GM03348 (cell line): ENCODE measurements at places on chromosomes 6 and 20.

DNA sequence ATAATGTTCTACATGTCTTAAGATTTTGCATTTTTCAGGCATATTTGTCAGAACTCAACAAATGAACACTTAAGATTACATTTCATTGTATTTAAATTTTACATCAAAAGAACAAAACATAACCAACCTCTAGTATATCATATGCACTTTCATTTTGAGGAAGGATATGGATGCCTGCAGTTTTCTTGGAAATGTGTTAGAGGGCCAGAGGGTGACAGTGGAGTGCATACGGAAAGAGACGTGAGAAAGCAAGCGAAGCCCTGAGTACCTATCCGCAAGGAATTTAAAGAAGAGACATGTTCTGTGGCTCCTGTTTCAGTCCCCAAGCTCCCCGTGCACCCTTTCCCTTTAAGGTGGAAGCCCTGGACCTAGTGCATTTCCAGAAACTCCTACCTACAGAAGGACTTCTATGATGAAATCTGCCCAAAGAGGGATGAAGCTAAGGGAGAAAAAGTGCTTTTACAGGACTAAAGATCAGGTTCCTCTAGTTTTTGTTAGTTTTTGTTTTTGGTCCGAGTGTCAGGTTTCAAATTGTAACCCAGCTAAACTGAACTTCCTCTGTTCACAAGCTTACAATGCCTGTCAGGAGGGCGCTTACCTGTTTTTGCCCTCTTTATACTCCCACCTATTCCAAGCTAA is 38.8 kb downstream of the EZR start:
- no peak for DNase-seq

GRCh38 chr6:55902796-55903195 is 27.4 kb upstream of the BMP5 start:
- no peak for DNase-seq

DNA sequence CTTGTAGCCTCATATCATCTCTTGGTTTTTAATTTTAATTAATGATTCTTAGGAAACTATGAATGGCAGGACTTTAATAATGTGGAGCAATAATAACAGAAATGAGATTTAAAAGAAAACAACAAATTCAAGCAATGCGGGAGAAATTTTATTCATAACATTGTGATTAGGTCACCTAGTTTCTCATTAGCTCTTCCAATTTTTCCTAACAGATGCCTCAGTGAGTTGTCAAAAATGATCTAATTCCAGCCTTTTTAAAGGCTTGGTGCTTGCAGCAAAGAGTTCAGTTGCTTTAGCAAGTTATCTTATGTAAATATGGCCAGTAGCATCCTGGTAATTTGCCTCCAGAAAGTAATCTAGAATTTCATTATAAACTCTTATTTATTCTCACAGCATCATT is 20.4 kb downstream of the PDE7B start:
- DNase-seq = peak; percentile 49

GRCh38 chr6:166697113-166697512 is 70.1 kb upstream of the RPS6KA2 start:
- DNase-seq = no peak

- DNase-seq = no peak
Measured at GRCh38 chr6:127391094-127391953, 47.9 kb upstream of the ECHDC1 start.
